ENCODE measurements at places on chromosomes 5 and 9.

DNA sequence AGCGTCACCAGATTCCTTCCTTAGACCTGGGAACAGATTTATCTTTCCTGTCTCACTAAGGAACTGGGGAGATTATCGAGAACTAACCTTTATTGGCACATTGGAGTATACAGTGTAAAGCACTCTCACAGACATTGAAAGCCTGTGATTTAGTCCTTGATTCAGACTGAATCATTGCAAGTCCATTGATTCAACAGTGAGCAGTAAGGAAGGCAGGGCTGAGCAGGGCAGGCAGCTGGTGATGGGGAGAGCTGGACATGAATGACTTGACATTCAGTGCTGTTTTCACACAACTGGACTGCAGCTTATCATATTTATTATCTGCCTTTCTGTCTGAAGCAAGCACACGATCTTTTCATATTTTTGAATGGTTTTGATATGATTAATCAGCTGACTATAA, 16.2 kb downstream of the ISOC1 start:
- DNase-seq: no peak

GRCh38 chr5:77231471-77232138, 21.1 kb downstream of the PDE8B start:
- DNase-seq: no peak

- no peak for DNase-seq
These were observed 42.4 kb downstream of the PDE6A start for GRCh38 chr5:149902177-149902576.

- DNase-seq: no peak
These were observed 159.6 kb upstream of the TBCA start for GRCh38 chr5:77935506-77936364.

GRCh38 chr9:16029796-16030363, 477.0 kb downstream of the CCDC171 start:
- DNase-seq: no peak

DNA sequence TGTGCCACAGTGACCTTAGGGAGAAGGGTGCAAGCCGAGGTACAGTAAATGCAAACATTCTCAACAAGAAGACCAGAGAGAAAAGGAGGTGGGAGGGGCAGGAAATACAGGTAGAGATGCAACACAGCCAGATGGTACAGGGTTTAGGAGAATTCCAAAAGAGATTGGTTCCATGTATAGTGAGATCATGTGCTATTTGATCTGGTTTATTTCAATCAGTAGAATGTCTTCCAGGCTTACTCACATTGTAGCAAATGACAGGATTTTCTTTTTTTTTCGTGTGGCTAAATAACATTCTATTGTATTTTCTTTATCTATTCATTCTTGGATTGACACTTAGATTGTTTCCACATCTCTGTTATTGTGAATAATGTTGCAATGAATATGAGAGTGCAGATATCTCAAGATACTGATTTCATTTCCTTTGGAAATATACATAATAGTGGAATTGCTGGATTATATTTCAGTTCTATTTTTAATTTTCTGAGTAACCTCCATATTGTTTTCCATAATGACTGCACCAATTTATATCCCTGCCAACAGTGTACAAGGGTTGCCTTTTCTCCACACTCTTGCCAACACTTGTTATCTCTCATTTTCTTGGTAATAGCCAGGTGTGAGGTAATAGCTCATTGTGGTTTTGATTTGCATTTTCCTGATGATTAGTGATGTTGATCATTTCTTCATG, 107.8 kb upstream of the GAS1 start:
- DNase-seq: no peak

- no peak for DNase-seq
These were observed 439.0 kb upstream of the MPDZ start for GRCh38 chr9:13718539-13718938.

DNA sequence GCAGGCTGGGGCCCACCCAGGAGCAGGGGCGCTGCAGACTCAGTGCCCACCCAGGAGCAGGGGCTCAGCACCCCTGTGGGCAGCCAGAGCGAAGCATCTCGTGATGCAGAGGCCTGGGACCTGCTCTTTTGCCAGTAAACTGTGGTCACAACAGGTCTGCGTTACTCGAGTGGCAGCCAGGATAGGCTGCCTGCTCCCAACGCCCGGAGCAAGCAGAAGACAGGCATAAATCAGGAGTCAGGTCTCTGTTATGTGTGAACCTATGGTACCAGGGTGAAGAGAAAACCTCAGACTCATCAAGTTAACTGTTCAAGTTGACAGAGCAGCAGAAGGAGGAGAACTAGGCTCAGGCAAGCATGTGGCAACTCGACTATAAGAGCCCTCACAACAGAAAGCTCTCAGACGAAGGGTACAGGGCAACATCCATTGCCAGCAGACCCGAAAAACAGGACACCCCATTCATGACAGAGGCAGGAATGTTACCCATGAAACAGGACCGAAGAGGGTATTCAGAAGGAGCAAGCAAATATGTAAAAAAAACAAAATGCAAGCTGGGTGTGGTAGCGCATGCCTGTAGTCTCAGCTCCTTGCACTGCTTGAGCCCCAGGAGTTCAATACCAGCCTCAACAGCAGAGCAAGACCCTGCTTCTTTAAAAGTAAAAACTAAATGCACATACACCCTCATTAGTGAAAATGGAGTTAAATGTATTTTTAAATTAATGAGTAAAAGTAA, 71.7 kb downstream of the GOLPH3 start:
- no peak for DNase-seq

DNA sequence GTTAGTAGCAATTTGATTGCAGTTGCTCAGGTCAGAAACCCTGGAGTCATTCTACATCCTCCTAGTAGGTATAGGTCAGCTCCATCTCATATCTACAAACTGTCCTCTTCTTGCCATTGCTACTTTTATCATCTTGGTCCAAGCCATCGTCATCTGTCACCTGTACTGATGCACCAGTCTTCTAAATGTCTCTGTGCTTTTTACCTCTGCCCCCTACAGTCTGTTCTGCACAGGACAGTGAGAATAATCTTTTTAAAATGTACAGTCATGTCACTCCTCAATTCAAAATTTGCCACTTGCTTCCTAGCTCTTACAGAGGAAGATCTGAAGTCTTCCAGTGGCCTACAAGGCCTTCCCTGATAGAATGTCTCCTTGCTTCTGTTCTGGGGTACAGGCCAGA, 6.8 kb downstream of the NNT start:
- no peak for DNase-seq

GRCh38 chr5:127925916-127926315, 157.7 kb upstream of the SLC12A2 start:
- no peak for DNase-seq

- DNase-seq: no peak
These were observed 333.0 kb downstream of the PDE4D start for GRCh38 chr5:59560553-59560952.

DNA sequence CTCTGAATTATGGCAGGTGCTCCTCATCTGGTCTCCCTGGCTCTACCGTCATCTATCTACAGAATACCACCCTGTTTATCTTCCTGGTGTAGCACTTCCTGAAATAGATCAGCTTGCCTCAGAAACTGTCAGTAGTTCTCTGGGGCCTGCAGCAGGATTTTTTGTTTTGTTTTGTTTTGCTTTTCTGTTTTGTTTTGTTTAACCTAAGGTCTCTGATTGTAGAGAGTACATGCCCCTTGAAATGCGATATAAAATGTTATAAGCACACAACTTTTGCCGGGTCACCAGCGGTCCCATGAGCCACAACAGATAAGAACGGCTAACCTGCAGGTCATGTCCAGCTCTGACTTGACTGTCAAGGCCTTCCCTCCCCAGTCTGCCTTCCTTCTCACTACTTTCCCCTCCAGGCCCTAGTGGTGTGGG, 26.6 kb upstream of the CREBRF start:
- DNase-seq: no peak

DNA sequence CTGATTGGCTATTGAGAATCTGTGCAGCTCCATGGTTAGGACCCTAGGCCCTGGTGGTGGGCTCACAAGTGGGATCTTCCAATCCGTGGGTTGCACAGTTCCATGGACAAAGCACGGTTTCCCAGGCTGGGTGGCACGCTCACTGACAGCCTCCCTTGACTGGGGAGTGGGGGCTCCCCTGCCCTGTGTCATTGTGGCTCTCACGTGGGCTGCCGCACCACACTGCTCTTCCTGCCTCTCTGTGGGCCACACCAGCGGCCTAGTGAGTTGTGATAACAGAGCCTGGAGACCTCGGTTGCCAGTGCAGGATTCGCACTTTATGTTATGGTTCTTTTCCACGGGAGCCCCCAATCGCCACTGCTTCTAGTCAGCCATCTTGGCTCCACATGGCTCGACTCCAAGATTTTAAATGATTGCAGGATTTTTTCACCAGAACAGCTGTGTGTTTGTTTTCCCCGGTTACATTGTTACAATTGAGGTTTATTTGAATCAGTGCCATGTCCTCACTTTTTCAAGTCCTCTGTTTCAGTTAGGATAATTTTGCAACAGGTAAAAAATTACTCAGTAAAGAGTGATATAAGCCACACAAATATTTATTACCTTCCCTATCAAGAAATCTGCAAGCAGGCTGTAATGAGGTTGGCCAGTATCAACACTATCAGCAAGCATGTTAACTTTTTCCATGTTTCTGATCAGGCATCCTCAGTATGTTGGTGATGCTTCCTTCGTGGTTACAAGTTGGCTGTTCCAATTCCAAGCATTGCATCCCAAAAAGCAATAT, 253.8 kb downstream of the ZNF608 start:
- DNase-seq: no peak

GRCh38 chr5:57067597-57067924, 106.3 kb upstream of the GPBP1 start:
- no peak for DNase-seq

GRCh38 chr5:130708754-130709153, 456.3 kb downstream of the HINT1 start:
- DNase-seq: no peak

GRCh38 chr5:35112300-35112699, 64.6 kb upstream of the AGXT2 start:
- DNase-seq: no peak

- DNase-seq: no peak
These were observed 2.3 kb upstream of the FBXW11 start for GRCh38 chr5:172008689-172009141.

DNA sequence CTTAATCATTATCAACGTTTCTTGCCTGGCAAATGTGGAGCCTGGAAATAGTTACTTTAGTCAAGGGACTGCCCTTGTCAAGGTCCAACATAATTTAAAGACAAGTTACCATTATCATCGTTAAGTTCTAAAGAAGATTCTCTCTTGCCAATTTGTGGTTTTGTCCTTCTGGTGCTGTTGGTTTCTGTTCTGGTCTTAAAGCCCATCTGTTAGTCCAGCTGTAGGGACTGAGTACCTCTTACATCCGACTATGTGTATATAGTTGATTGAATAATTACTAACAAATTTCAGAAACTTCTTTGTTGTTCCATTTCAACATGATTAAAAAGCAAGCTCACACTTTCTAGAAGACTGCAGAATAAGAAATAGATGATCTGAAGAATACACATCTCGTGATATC, 1854.9 kb downstream of the MAT2B start:
- no peak for DNase-seq

- no peak for DNase-seq
These were observed 59.9 kb downstream of the GABRA6 start for GRCh38 chr5:161745392-161745791.

DNA sequence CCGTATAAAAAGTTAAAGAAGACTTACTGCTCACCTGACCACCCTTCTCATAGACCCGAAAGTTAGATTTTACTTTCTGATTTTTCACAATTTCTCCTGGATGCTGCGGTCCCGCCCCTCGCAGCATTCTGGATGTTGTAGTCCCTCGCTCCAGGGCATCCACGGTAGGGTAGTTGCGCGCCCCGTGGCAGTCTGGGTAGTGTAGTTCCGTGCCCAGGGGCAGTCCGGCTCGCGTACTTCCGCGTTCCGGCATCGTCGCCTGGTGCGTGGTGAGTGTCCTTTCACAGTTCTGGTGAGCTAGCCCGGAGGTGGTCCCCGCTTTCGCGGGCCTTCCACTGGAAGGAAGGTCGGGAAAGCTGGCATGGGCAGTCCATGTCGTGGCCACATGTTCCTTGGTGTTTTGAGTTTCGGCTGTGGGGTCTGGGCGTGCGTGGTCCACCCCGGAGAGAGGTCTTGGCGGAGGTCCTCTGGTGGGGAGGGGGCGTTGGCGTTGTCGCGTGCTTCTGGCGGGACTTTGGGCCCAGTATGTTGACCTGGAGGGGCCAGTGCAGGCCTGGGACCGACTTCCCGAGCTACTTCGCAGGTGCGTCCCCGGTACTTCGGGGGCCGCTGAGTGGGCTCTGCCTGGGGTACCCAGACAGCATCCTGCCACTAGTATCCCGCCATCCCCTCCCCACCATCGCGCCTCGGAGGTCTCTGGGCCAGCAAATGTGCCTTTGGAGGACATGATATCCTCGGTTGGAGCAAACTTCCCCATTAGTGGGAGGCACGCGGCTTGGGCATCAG, at the start of gene ZNF169:
ZNF169 (plus strand) TSS at position 222 of the 786 bp plus-strand sequence. CDS start 19,515 bp downstream, outside the sequence.
- DNase-seq: peak; percentile 92

DNA sequence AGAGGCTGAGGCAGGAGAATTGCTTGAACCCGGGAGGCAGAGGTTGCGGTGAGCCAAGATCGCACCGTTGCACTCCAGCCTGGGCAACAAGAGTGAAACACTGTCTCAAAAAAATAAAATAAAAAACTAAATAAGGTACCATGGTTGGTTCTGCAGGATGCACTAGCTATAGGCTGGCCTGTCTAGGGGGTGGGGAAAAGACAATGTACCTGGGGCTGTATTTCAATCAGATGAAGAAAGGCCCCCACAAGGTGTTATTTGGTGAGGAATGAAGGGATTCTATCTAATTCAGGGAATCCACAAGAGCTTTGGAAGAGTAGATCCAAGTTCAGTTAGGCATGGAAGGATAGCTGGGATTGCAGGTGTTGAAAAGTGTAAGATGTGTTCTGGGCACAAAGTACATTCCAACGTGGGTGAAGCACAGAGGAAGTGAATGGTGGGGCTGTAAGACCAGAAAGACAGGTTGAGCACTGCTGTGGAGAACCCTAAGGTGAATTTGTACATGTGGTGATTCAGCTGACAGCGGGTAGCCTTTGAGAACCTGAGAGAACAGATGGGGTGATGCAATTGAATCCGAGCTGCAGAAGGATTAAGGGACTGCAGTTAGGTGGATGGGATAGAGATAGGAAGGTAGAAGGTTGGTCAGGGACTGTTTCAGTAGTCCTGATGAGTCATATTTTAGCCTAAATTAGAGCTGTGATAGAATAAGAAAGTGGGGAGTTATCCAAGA, 71.8 kb downstream of the CAST start:
- no peak for DNase-seq

DNA sequence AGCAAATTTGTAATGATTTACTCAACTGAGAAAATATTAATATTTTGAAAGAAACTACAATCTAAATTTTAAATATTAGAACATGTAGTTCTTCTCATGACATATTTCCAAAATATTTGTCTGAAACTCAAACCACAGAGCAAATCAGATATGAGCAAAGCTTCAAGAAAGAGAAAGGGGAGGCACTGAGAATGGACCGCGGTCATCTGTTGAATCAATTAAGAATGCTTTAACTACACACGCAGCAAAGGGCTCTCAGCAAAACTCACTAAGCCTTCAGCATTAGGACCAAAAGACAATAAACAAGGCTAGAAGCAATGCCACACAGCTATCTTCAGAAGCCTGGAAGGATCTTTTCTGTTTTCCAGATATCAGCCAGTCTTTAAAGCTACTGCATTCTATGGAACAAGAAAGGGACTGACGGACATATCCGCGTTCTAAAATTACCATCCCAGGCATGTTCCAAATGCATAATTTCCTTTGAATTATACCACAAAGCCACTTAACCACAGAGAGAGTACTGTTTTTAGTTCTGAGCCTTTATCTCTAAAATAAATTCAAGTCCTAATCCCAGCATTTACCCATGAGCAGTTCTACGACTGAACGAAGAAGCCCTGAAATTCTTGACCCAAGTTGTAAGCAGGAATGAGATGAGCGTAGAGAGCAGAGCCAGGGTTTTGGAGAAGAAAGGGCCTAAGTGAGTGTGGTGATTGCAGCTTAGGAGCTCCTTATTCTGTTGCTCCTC, 513.5 kb downstream of the AGTPBP1 start:
- DNase-seq: no peak
